ENCODE measurements at places on chromosomes 11 and 22.
A peak's percentile ranks its signal among the peaks of the same experiment; 100 is the strongest.

- peak; percentile 51 for DNase-seq
Observed at GRCh38 chr11:72781313-72782080, 12.3 kb downstream of the STARD10 start.

DNA sequence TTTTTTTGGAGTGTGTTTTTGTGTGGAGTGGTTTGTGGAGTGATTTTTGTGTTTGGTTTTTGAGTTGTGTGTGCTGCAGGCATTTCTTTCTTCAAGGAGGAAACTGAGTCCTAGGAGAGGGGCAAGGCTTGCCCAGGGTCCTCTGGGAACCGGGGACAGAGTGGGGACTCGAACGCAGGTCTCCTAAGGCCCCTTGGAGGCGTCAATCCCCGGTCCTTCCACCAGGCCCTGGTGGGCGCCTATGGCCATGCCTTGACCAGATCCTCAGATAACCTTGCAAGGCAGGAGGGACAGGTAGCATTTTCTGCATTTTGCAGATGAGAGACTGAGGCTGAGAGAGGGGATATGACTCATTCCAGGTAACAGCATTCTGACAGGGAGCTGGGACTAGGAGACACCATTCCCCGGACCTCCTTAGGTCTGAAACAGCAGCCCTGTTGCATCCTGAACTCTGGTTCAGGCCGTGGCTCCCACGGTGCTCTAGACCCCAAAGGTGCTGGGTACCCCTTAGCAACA lies 39.1 kb downstream of the MYO7A start:
- no peak for DNase-seq

DNA sequence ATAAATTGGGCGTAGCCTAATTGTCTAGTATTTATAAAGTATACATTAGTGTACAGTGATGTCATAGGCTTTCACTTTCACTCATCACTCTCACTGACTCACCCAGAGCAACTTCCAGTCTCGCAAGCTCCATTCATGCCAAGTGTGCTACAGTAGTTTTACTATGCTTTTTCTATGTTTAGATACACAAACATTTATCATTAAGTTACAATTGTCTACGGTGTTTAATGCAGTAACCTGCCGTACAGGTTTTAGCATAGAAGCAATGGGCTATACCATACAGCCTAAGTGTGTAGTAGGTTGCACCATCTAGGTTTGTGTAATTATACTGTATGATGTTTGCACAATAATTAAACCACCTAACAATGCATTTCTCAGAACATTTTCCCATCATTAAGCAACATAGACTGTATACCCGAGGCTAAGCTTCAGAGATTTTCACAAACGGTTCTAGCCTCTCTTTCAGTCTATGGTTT lies 17.5 kb downstream of the OR9G1 start:
- no peak for DNase-seq

DNA sequence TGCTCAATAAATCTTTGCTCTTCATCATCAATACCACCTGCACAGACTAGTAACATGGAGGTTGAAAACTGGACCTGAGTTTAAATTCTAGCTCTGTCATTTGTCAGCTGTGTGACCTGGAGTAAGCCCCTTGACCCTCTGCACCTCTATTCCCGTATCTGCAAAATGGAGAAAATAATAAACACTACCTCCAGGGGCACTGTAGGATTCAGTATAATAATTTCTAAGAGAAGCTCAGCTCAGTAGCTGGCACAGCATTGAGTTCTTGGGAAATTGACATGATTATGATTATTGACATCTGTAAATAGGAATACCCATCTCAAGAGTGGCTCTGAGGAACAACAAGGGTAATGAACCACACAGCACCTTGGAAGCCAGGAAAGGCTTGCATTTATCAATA lies 78.4 kb downstream of the MN1 start:
- peak; percentile 1 for DNase-seq

- DNase-seq = no peak
Observed at GRCh38 chr22:37492428-37493344, 6.5 kb upstream of the MFNG start.
